SHP77 (cell line): ENCODE measurements at places on chromosomes 1 and 21.

- no peak for DNase-seq
Observed at GRCh38 chr1:220732621-220733020, 15.5 kb upstream of the MTARC2 start.

DNA sequence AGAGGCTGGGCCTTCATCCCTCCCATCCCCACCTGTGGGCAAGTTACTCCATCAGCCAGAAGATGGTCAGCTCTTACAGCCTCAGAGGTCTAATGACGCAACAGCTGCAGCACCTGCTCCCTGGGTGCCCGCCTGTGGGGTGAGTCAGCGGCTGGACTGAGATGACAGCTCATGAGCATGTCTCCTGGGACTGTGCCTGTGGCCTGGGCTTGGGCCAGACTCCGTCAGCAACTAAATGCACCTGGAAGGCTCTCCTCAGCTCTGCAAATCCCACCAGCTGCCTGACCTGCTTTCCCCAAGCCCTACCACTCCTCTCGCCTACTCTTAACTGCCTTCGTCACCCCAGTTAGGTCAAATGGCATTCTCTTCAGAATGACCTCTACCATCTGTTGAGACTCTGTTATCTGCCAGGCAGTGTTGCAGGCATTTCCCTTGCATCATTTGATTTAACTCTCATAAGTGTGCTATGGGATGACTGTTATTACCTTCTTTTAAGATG, 47.7 kb downstream of the ETS2 start:
- DNase-seq = peak; percentile 97

DNA sequence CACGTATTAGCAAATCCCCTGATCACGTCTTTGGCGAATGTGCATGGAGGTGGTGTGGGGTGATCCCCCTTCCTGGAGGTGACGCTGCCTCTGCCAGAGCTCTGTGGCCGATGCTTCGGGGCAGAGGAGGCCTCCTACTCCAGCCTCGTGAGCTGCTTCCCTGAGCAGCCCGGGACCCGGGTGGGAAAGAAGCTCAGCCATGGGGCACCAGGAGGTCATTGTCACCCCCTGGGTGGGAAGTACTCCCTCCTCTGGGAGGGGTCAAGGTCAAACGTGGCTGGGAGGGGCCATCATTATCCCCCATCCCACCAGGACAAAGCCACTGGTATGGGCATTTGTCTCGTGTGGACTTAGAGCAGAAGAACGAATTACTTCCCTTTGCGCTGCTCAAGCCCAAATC, 40.7 kb downstream of the KCNAB2 start:
- no peak for DNase-seq

DNA sequence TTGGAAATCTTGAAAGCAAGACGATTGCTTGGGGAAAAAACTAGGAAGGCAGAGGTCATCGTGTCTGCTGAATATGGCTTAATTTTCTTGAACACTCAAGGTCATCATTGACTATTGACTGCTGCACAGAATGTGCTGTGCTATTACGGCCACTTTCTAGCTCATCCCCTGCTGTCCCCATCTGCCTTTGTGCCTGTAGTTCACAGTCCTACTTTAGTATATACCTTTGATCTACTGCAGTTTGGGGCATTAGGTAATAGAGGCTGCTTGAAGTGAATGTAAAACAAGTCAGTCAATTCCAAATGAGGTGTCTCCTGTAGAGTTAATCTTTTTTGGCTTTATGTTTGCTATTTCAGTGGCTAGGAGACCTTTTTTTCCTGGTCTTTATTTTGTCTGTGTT, 8.3 kb downstream of the RAB4A start:
- no peak for DNase-seq

- DNase-seq = no peak
Observed at GRCh38 chr21:26191609-26192008, 21.0 kb upstream of the APP start.

GRCh38 chr1:99544328-99544727, 101.6 kb upstream of the PALMD start:
- no peak for DNase-seq

- DNase-seq = no peak
Observed at GRCh38 chr21:35368326-35368725, 319.2 kb upstream of the RUNX1 start.

DNA sequence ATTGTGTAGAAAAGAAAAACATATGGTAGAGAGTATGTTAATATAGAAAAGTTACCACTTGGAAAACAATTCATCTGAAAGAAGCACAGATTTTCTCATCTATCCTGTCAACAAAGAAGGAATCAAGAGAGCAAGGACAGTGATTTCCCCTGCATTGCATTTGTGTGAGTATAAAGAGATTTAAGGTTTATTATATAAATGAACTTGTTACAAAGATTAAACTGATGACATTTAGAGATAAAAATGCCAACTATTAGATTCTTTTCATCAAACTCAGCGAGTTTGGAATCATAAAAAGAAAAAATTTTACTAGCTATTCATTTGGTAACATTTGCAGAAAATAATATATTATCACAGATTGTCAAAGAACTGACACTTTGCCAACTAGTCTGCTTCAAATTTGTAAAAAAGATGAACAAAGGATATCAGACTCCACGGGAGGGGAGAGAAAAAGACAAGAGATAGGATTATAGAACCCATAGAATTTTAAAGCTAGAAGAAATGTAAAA, at the start of gene RGS21:
TSS of gene RGS21 (plus strand) at position 51 of the 509 bp plus-strand sequence. CDS start 26,045 bp downstream, outside the sequence.
- no peak for DNase-seq

GRCh38 chr1:67760030-67760821, 73.0 kb downstream of the GNG12 start:
- DNase-seq = peak; percentile 66

- no peak for DNase-seq
Observed at GRCh38 chr1:100622037-100622436, 84.1 kb downstream of the GPR88 start.

- DNase-seq = no peak
Observed at GRCh38 chr1:179295164-179295755, 1.7 kb downstream of the SOAT1 start.

DNA sequence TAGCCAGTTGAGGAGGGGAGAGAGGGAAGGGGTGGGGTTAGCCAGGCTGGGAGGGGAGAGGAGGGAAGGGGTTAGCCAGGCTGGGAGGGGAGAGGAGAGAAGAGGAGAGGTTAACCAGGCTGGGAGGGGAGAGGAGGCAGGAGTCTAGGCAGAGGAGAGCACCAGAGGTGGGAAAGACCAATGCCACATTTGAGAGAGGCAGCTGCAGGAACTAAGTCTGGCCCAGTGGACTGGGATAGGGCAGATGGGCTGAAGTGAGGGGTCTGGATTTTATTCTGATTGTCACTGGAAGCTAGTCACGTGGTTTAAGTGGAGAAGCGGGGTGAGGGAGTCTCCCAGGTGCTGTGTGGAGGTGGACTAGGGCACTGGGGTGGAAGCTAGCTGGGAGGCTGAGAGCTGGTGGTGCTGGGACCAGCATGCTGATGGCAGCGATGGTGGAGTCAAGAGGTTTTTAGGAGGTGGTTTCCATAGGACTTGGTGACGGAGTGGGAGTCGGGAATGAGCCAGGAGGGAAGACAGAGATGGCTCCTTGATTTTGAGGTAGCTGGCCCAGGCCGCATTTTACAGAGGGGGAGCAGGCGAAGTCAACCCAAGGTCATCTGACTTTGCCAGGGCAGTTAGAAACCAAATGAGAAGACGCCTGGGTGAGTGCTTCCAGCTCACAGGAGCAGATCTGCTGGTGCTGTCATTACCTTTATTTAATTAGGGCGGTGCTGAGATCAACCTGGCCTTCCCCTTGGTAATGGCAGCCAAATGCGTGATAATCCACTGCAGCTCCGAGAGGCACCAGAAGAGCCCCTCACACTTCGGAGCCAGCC, 42.8 kb downstream of the DISP3 start:
- no peak for DNase-seq

DNA sequence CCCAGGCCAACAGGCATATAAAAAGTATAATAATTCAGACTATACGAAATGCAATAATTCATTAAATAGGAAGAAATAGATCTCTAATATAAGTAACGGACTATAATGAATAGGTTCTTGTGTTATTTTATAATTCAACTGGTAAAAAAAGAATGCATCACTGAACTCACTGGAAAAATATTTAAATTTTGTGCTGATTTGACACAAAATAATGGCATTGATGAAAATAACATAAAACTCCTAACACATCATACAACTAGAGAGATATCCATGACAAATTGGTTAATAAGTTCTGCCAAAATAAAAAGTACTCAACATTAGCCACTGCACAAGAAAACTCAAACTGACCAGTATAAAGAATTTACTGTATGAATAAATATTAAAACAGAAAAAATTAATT, 57.1 kb upstream of the RAB4A start:
- DNase-seq = no peak

DNA sequence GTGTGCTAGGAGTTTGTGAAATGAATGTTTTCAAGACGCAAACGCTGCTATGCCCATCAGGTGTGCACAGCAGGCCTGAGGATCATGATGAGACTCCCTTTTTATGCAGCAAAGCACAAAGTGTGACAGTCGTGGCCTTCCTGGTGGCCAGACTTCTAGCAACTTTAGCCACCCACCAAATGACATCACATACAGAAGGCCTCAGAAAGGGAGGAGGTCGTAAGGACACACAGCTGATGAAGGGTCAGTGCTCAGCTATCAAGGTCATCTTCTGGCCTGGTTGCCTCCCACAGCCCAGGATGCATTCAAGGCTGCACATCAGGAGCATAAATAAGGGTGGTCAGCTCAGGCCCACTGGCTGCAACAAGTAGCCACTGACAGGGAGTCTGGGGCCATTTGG, 36.6 kb downstream of the BMP8A start:
- no peak for DNase-seq

DNA sequence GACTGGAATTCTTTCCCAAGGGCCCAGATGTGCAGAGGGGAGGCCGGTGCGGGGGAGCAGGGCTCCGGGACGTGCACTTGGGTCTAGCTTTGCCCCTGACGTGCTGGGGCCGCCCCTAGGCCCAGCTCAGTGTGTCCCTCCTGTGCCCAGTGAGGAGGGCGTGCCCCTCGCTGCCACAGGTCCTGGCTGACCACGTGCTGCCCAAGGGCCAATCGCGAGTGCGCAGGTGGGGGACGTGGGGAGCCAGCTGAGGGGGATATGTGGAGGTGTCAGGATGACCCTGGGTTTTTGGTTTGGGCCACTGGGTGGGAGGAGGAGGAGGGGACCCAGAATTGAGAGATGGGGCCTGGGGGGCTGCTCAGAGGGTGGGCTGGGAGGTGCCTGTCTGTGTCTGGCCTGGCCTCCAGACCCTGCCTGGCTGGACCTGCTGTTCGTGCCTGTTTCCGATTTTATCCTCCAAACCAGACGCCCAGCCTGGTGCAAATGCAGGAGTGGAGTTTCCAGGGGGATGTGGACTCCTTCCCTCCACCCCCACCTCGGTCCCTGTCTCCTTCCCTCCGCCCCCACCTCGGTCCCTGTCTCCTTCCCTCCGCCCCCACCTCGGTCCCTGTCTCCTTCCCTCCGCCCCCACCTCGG, 6.1 kb upstream of the RNF223 start:
- peak; percentile 40 for DNase-seq

GRCh38 chr1:65606426-65606825, 186.0 kb downstream of the LEPR start:
- no peak for DNase-seq

GRCh38 chr21:17334484-17334883, 178.4 kb upstream of the CXADR start:
- DNase-seq = no peak

GRCh38 chr1:208242941-208243526, 1.1 kb downstream of the PLXNA2 start:
- DNase-seq = no peak

DNA sequence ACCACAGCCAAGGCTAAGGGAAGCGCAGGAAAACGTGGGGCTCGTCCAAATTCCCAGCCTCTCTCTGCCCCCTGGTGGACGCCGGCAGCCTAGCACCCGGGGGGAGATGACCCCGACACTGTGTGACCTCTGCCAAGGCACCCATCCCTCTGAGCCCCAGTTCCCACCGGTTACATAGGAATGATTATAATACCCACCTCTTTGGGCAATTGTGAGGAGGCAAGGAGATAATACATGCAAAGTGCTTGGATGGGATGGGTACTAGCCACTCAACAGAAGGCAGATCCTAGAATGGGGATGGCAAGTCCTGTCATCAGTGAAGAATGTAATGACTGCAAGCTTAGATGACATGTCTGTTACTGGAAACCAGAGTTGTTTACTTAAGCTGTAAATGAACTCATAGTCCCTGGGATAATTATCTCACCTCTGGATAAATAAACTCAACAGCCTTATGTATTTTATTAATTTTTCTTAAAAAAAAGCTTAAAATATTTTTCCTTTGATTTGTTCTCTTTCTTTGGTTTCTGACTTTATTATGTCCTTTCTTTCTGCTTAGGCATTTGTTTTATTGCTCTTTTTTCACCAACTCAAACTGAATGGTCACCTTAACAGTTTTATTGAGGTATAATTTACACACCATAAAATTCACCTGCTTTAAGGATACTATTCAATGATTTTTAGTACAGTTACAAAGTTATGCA, 11.3 kb upstream of the BMP8B start:
- peak; percentile 39 for DNase-seq

- DNase-seq = no peak
Observed at GRCh38 chr1:91381844-91382243, 22.8 kb downstream of the HFM1 start.

- no peak for DNase-seq
Observed at GRCh38 chr1:93704052-93704451, 22.4 kb upstream of the BCAR3 start.

DNA sequence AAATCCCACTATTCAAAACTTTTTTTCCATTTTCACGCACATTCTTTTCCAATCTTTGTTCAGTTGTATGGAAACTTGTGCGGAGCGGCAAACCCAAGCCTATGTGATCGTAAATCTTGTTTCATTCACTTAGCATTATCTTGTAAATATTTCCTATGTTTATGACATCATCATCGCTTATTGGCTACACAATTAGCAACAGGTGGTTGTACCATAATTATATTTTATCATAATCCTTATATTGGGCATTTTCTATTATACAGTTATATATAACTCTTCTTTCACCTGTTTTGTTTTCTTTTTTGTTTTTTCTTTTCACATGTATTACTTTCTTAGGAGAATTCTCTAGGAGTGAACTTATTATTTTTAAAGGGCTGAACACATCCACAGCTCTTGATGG, 65.4 kb downstream of the ZSCAN20 start:
- no peak for DNase-seq

DNA sequence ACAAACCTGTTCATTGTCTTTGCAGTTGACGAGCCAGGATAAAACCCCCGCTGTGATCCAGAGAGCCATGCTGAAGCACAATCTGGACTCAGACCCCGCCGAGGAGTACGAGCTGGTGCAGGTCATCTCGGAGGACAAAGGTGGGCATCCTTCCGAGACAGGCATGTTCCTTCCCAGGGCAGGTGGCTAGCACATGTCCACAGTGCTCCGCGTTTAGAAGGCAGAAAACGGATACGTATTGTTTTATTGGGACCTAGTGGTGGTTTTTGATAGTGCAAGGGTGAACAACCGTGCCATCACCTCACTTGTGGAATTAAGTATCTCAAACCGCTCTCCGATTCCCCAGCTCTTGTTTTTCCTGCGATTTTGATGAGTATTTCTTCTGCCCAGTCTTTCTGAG, 115.3 kb downstream of the COLGALT2 start:
- no peak for DNase-seq
